HFFc6 (cell line): ENCODE measurements at places on chromosomes 2 and 18. TPM values are rescaled to one million over a fixed set of nuclear protein-coding genes. Genes with fewer than 3 reads are reported as not detected.
A peak's percentile ranks its signal among the peaks of the same experiment; 100 is the strongest.

DNA sequence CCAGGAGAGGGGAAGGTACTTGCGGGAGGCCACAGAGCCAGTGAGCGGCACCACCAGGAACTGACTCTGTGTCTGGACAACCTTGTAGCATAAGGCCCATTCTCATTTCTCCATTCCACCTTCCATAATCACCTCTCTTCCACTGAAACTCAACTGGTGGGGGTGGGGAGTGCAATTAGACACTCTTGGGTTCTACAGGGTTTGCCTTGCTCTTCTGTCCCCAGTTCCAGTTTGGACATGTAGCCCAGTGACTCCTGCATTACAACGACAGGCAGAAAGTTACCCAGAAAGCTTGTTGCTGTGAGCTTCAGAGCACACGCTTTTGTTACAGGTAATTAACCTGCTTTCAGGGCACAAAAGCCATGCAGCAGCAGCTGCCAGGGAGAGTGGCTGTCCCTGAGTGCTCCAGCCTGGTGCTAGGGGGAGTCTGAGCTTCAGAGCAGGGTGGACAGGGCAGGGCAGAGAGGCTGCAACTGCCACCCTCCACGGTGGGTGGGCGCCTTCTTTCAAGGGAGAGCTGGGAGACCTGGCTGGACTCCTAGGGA is 65.2 kb downstream of the COPS8 start:
- peaks cover 22% of the 10 kb centered on the region for H3K36me3 ChIP-seq
- no peak overlapping the region for H3K4me3 ChIP-seq
- DNase-seq, result no peak
- no peak overlapping the region for H3K27ac ChIP-seq
- H3K27me3 ChIP-seq, result peaks cover 2% of the 10 kb centered on the region
- peaks cover 25% of the 10 kb centered on the region for H3K4me1 ChIP-seq

DNA sequence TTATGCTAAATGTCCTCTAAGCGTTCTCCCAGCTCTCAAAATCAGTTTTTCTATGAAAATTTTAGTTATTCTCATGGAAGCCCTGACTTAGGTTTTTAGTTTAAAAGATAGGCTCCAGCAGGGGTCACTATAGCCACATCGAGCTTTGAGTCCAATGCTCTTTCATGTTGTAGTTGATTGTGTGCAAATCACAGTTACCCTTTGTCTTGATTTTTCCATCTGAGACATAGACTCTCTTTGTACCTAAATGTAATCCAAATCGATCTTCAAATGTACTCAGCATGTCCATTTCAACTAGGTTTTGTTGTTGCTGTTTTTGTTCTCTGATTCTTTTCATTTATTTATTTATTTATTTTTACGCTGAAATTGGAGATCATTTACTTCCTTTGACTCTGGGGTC is 26.4 kb upstream of the MSTN start:
- no peaks in the 10 kb centered on the region for H3K27me3 ChIP-seq
- no peak overlapping the region for H3K27ac ChIP-seq
- H3K4me3 ChIP-seq, result no peak overlapping the region
- no peaks in the 10 kb centered on the region for H3K4me1 ChIP-seq
- H3K36me3 ChIP-seq, result no peaks in the 10 kb centered on the region

DNA sequence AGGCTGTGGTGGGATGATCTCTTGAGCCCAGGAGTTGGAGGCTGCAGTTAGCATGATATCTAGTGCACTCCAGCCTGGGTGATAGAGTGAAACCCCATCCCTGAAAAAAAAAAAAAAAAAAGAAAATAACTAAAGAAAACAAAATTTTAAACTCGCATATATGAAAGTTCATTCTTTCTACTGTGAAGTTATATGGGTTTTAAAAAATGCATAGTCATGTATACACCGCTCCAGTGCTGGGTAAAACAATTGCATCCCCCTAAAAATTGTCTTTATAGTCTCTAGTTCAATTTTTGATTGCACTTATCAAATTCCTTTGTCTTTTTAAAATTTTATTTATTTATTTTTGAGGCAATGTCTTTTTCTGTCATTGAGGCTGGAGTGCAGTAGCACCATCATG is 65.0 kb upstream of the ACYP2 start:
- no peak overlapping the region for H3K4me3 ChIP-seq
- H3K4me1 ChIP-seq, result peaks cover 21% of the 10 kb centered on the region
- H3K27ac ChIP-seq, result no peak overlapping the region
- H3K27me3 ChIP-seq, result no peaks in the 10 kb centered on the region

DNA sequence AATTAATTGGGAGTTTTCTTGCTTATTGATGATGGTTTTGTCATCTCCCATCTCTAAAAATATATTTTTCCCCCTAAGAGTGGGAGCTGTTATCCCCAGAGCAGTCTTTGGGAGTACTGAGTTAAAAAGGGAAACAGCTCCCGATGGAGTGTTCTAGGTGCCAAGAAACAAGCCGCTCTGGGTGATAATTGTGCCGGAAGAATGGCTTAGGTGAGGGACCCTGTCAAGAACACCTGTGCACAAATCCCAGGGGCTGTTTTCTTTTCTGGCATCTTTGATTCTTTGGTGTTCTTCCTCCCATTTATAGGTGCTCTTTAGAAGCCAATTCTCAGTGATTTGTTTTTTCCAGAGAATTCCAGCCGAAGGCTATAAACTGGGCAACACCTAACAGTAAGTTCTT is 1.4 kb upstream of the CAPN13 start:
- no peak for DNase-seq
- no peak overlapping the region for H3K27ac ChIP-seq
- H3K36me3 ChIP-seq, result no peaks in the 10 kb centered on the region
- no peak overlapping the region for H3K4me3 ChIP-seq

GRCh38 chr2:150020937-150021673 is 433.5 kb upstream of the MMADHC start:
- DNase-seq, result no peak
- H3K27ac ChIP-seq, result no peak overlapping the region

GRCh38 chr2:171615069-171615468 is 72.2 kb upstream of the DYNC1I2 start:
- H3K27me3 ChIP-seq, result peaks cover 16% of the 10 kb centered on the region
- DNase-seq, result no peak
- no peak overlapping the region; the same call in 1 of the 2 replicates for H3K4me3 ChIP-seq
- peaks cover 24% of the 10 kb centered on the region for H3K4me1 ChIP-seq
- no peak overlapping the region for H3K27ac ChIP-seq
- peaks cover 5% of the 10 kb centered on the region; the same call in 1 of the 2 replicates for H3K36me3 ChIP-seq

- H3K4me3 ChIP-seq, result no peak overlapping the region
- H3K36me3 ChIP-seq, result peaks cover 8% of the 10 kb centered on the region; the same call in 1 of the 2 replicates
- H3K4me1 ChIP-seq, result peaks cover 9% of the 10 kb centered on the region
- no peak overlapping the region for H3K27ac ChIP-seq
Measured at GRCh38 chr2:20159411-20160070, 65.4 kb downstream of the SDC1 start.

DNA sequence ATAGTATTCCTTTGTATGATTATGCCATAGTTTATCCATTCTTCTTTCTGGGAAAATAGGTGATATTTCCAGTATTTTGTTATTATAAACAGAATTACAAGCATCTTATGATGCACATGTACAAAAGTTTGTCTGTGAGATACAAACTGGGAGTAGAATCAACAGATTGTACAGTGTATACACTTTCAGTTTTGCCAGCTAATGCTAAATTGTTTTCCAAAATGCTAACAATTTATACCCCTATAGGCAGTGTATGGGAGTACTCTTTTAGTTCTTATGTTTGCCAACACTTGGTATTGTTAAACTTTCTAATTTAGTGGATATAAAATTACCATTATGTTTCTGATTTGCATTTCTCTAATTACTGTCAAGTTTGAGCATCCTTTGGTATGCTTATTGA is 31.0 kb upstream of the TNFRSF11A start:
- H3K4me3 ChIP-seq, result no peak overlapping the region
- no peak overlapping the region for H3K27ac ChIP-seq
- peaks cover 13% of the 10 kb centered on the region; the same call in 1 of the 2 replicates for H3K36me3 ChIP-seq
- H3K4me1 ChIP-seq, result peaks cover 4% of the 10 kb centered on the region
- DNase-seq, result no peak

DNA sequence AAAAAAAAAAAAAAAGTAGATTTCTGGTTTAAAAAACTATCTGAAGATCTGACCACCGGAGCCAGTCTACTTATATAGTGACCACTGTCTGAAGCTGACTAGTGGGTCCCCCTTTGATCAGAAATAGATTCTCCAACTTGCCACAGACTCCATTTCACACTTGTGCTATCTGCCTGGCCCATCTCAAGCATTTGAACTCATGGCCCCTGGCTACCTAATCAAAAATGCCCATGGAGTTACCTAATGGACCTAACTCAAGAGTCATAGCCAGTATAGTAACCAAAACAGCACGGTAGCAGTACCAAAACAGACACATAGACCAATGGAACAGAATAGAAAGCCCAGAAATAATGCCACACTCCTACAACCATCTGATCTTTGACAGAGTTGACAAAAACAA is 17.0 kb upstream of the ATL2 start:
- H3K4me3 ChIP-seq, result no peak overlapping the region
- H3K36me3 ChIP-seq, result no peaks in the 10 kb centered on the region
- no peak for DNase-seq

DNA sequence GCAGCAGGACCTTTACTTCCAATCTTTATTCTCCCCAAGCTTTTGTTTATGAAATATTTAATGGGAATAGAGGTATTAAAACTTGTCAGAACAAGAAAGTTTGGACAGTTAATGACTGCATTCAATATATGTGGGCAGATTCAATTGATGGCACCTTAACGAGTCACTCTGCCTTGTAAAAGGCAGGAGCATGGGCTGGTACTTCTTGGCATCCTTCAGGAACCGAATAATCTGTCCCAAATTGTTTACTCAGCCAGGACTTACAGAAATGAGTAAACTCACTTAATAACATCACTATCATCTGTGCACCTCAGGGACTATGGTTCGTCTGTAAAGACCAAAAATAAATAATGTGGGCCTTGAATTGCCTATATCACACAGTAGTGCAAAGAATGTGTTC is 1280.3 kb upstream of the TMEFF2 start:
- H3K27me3 ChIP-seq, result peaks cover 2% of the 10 kb centered on the region; the same call in 1 of the 2 replicates
- H3K4me3 ChIP-seq, result no peak overlapping the region
- H3K36me3 ChIP-seq, result no peaks in the 10 kb centered on the region
- H3K4me1 ChIP-seq, result no peaks in the 10 kb centered on the region
- no peak for DNase-seq

DNA sequence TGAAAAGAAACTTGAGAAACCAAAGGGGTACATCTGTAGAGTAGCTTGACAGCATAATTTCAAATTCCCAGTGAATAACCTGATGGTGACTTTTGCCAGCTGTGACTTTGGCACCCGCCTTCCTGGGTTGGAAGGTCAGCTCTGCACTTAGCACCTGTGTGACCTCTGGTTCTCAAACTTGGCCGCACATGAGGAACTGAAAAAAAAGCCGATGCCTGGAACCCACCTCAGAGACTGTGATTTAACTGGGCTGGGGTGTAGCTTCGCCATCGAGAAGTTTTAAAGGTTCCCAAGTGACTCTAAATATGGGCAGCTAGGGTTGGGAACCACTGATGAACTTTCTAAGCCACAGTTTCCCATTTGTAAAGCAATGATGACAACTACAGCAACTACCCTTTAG is 6.5 kb downstream of the EFEMP1 start:
- no peak overlapping the region for H3K4me3 ChIP-seq
- no peak for DNase-seq
- no peaks in the 10 kb centered on the region for H3K27me3 ChIP-seq
- H3K4me1 ChIP-seq, result peaks cover 34% of the 10 kb centered on the region

- peaks cover 5% of the 10 kb centered on the region for H3K27me3 ChIP-seq
- H3K4me3 ChIP-seq, result no peak overlapping the region
- H3K4me1 ChIP-seq, result peaks cover 45% of the 10 kb centered on the region
- 0 out of 2 replicates have a peak overlapping the region, but pooled peaks have one; percentile 3 for H3K27ac ChIP-seq
- DNase-seq, result peak; percentile 13
Measured at GRCh38 chr2:85183076-85183475, 49.9 kb downstream of the TCF7L1 start.

DNA sequence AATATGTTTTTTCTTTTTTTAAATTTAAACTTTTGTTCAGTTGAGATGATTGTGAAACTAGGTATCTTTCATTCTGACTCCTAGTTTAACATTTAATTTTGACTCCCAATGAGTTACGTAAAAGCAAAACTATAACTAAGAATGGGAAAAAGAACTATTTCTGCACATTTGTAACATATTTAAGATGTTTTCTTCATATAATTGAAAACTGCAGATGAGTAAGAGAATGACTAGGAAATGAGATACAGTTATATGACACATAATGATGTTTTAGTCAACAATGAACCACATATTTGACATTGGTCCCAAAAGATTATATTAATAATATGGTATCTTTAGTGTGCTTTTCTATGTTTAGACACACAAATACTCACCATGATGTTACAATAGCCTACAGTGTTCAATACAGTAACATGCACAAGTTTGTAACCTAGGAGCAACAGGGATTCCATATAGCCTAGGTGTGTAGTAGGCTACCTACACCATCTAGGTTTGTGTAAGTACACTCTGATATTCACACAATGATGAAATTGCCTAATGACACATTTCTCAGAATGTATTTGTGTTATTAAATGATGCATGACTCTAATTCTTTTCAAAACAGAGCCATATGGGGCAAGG is 12.6 kb downstream of the ERMN start:
- no peak overlapping the region for H3K4me3 ChIP-seq
- peaks cover 22% of the 10 kb centered on the region; the same call in 1 of the 2 replicates for H3K36me3 ChIP-seq

GRCh38 chr2:39483534-39483933 is 46.4 kb upstream of the MAP4K3 start:
- peaks cover 85% of the 10 kb centered on the region for H3K4me1 ChIP-seq
- peak overlapping the region; percentile 17 for H3K27ac ChIP-seq
- DNase-seq, result no peak
- H3K36me3 ChIP-seq, result peaks cover under 1% of the 10 kb centered on the region; the same call in 1 of the 2 replicates
- H3K4me3 ChIP-seq, result peak overlapping the region; percentile 29; the same call in 1 of the 2 replicates

GRCh38 chr18:68056936-68057335 is 540.4 kb upstream of the DSEL start:
- H3K36me3 ChIP-seq, result no peaks in the 10 kb centered on the region
- H3K27me3 ChIP-seq, result peaks cover 3% of the 10 kb centered on the region; the same call in 1 of the 2 replicates
- DNase-seq, result no peak
- H3K27ac ChIP-seq, result no peak overlapping the region
- H3K4me3 ChIP-seq, result no peak overlapping the region

Gene TCF7L1
- 2.1 to 9.1 TPM (median 3.2 TPM) in 3 replicates for total RNA-seq

Gene DPYSL5
- not detected in 3 replicates for total RNA-seq

Gene GAREM1
- total RNA-seq, result 0.07 to 0.13 TPM (median 0.09 TPM) in 3 replicates

Gene DYNAP
- not detected in 3 replicates for total RNA-seq

Gene STON1
- 1.5 to 3.1 TPM (median 1.5 TPM) in 3 replicates for total RNA-seq

Gene TUBA4A
- total RNA-seq, result 37.8 to 52.9 TPM (median 40.4 TPM) in 3 replicates

Gene CCDC93
- total RNA-seq, result 10.7 and 13.8 TPM in 2 replicates

Gene TUBA3D
- not detected in 3 replicates for total RNA-seq

Gene MYCN
- not detected in 3 replicates for total RNA-seq

Gene TEKT4
- not detected in 3 replicates for total RNA-seq

Gene ATP9B
- 9.5 and 10.3 TPM in 2 replicates for total RNA-seq

Gene GPR35
- total RNA-seq, result 0.25 to 0.28 TPM in 2 of 3 replicates, not detected in the other

Gene MARCHF4
- 46.8 to 70.1 TPM (median 48.9 TPM) in 3 replicates for total RNA-seq

Gene DES
- total RNA-seq, result 0.10 to 0.12 TPM in 2 of 3 replicates, not detected in the other

Gene ADGRF3
- total RNA-seq, result 0.07 to 0.64 TPM (median 0.24 TPM) in 3 replicates

Gene FOXD4L1
- 0.31 TPM in 1 of 2 replicates, not detected in the other for total RNA-seq
